ENCODE measurements at places on chromosomes 16 and 17. TPM values are rescaled to one million over a fixed set of nuclear protein-coding genes. Genes with fewer than 3 reads are reported as not detected.

EZH1 gene
- total RNA-seq, result 13.0 TPM

CTDNEP1 gene
- 26.3 TPM for total RNA-seq

FBXO39 gene
- total RNA-seq, result 0.36 TPM

HEATR9 gene
- total RNA-seq, result not detected

KRTAP4-3 gene
- total RNA-seq, result not detected

TBC1D3H gene
- total RNA-seq, result not detected

PPP1R27 gene
- not detected for total RNA-seq

ZACN gene
- total RNA-seq, result not detected
